Effector CD4-positive, alpha-beta T cell (primary cell): ENCODE measurements at places on chromosomes 11 and 22.

GRCh38 chr22:49034836-49035817, 792.5 kb downstream of the BRD1 start:
- DNase-seq, result no peak

DNA sequence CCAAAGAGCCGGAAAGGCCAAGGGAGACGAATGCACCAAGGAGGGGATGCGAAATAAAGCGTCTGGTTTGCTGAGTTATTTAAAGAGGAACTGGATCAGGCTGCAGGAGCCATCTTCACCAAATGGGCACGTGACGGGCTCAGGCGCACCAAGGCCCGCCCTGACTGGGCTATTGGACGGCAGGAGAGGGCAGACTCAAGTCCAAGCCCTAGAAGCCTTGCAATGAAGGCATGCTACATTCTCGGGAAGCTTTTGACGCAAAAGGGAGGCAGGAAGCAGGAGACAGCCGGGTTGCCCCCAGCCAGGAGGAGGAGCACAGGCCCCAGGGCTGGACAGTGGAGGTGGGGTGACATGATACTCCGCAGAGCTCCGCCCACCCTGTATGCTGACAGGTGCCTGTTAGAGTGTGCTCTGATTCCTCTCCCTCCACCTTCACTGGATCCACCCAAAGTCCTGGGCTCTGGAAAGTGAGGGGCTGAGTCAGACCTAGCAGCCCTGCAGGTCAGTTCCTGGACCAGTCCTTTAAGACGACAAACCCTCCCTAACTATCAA, 41.5 kb upstream of the BID start:
- no peak for DNase-seq

- DNase-seq, result no peak
Observed at GRCh38 chr11:31957674-31958073, 133.2 kb upstream of the RCN1 start.

DNA sequence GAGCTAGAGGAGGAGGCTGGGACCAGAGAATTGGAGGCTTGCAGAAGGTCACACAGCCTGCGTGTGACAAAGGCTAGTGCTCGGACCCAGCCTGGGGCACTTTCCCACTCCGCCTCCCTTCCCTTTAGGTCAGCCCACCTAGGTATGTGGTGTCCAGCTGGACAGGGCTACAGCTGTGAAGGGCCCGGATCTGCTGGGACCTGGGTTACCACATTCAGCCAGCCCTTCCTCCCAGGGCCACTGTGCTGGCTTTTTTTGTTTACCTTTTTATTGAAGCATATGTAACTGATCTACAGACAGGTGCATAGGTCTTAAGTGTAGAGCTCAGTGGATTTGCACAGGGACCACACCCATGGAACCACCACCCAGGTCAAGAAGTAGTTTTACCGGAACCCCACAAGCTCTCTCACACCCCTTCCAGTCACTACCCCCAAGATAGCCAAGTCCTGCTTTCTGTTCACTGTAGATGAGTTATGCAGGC, 8.7 kb downstream of the CAPN5 start:
- DNase-seq, result no peak

GRCh38 chr11:93822359-93822758, 28.1 kb downstream of the VSTM5 start:
- DNase-seq, result no peak

- no peak for DNase-seq
Observed at GRCh38 chr11:44179173-44179572, 83.7 kb downstream of the EXT2 start.

- DNase-seq, result no peak
Observed at GRCh38 chr11:96620464-96621044, 230.7 kb downstream of the JRKL start.

DNA sequence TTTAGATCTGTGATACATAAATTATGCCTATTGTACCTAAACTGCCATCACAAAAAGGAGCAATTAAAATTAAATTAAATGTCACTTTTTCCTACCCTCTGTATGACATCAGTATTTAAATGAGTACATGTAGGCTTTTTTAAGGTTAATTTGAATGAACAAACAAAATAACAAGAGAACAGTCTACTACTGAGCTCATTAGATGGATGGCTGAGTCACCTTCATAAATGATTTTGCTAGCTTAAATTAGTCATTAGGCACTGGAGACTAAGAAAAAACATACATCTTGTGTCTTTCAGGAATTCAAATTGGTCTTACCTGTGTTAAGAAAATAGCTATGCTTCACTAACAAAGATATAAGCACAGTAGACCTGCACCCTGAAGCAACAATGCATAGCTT, 153.6 kb downstream of the RCN1 start:
- no peak for DNase-seq

- no peak for DNase-seq
Observed at GRCh38 chr11:83600661-83601060, 314.5 kb upstream of the CCDC90B start.

- DNase-seq, result no peak
Observed at GRCh38 chr11:17734986-17735817, 621 bp downstream of the KCNC1 start.

DNA sequence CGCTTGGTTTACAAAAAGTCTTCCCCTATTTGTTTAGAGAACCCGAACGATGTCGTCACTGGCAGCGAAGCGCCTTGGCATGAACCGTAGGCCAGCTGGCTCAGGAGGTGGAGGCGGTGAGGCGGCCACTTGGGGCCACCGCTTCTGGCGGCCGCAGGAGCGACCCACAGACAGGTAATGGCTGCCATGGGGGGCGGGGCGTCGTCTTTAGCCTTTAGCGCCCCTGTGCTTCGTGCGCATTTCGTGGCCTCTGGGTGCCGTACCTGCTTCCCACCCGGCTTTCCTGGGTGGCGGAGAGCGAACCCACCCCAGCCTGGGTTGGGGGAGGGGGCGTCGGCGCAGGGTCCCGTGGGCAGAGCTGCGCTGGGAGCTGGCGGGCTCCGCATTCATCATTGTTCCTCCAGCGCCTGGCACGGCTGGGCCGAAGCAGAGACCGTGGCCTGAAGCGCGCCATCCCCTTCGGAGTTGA, 469 bp upstream of the OSBP2 start:
- DNase-seq, result peak; percentile 19
